ENCODE measurements at places on chromosomes 1 and 21.

- peak; percentile 92 for DNase-seq
Measured at GRCh38 chr1:207823880-207824566, 72.2 kb downstream of the CD46 start.

DNA sequence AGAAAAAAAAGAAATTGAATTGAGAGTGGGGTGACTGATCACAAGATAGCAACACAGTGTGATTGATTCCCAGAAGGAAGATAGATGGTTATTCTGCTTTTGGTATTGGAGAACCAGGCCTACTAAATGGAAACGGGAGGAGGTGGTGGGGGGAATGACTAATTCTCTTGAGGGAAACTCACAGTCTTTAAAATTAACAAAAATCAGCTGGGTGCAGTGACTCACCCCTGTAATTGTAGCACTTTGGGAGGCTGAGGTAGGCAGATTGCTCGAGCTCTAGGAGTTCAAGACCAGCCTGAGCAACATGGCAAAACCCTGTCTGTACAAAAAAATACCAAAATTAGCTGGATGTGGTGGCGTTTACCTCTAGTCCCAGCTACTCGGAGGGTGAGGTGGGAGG, 134.6 kb upstream of the PDE4B start:
- no peak for DNase-seq

DNA sequence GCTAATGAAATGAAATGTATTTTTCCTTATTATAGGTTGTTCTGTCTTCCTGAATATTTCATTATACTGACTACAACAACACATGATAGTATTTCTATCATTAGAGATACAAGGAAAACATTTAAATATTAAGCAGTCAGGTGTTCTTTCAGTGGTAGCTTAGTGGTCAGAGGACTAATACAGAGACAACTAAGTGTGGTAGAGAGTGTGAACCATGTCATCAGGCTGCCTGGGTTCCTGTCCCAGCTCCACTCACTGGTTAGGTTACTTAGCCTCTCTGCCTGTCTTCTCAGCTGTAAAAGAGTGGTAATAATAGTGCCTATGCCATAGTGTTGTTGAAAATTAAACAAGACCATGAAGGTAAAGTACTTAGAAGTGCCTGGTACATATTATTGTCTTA, 3.9 kb downstream of the UAP1 start:
- no peak for DNase-seq

DNA sequence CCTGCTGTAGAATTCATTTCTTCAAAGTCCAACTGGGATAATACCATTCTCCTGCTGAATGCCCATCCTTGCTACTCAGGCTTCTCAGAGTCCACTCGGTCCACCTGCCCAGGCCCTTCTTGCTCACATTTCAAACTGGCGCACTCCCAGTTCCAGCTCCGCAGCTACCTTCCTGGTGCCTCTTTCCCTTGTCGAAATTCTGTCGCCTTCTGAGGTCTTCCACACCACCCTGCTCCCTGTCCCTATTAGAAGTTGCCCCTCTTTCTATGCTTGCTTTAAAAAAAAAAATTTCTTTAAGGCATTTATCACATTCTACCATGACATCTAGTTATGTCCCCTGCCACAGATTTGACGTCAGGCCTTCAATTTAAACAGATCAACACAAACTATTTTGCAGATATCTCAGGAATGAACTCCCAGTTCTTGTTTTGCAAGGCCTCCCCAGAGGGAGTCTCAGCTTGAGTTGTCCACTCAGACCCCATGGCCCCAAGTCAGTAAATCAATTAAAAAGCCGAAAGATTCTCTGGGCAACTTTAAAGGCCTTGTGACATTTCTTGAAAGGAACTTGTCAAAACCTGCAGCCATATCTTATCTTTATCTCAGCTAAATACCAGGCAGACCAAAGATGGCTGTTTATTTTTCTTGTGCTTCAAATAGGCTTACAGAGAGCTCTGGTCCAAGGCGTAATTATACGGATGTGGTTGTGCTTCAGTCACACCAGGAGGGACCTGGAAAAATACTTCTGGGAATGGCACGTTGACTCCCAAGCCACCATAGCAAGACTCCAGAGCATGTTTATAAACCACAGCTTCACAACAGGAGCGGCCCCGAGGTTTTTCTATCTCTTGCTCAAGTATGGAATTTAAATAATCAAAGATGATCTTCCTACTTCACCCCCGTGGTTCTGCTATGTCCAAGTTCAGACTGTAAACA, 2.2 kb downstream of the FAM89A start:
- peak; percentile 23 for DNase-seq

- DNase-seq: no peak
Measured at GRCh38 chr1:167627615-167627864, 2.5 kb upstream of the RCSD1 start.

DNA sequence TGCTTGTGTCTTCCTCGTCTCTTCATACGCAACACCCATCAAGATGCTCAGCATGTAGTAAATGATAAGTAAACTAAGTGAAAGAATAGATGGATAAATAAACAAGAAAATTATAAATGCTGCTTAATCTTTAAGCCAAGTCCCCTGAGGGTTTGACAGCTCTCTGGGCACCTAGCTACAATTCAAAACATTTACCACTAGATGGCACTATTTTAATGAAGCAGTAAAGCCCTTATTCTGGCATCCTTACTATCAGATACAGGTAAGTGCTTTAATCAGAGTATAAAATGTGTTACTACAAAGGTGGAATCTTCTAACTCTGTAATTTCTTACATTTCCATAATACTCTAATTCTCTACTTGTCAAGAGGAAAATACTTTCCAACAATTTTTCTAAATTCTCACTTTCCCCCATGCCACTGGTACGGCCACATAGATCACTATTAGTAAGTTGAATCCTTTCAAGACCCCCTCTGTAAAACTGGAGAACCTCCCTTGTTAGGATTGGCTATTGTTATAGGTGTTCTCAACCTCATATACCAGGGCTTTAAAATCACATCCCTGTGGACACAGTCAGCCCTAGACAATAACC, 137.8 kb downstream of the BARHL2 start:
- DNase-seq: peak; percentile 53

GRCh38 chr1:152109231-152109997, 5.8 kb downstream of the TCHH start:
- no peak for DNase-seq

- DNase-seq: peak; percentile 71
Measured at GRCh38 chr1:147641695-147642592, 28.4 kb downstream of the ACP6 start.

GRCh38 chr1:83086986-83087512, 911.9 kb downstream of the TTLL7 start:
- no peak for DNase-seq

DNA sequence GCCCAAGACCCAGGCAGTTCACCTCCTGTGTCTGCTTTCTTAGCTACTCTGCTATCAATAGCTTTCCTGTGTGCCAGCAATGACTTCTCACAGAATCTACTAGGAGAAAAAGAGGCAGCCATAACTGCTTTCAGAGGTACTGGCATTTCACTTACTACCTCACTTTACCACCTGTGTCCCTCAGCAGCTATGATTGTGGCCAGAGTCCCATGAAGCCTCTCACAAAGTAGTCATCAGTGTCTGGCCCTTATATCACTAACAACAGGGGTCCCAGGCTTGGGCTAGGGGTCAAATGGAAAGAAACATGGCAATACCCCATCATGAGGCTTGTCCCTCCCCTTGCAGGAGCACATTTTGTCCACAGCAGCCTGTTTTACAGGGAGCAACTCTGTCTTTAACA, 62.7 kb upstream of the EPS8L3 start:
- DNase-seq: no peak

- DNase-seq: no peak
Measured at GRCh38 chr1:115136706-115137105, 47.4 kb upstream of the TSPAN2 start.

DNA sequence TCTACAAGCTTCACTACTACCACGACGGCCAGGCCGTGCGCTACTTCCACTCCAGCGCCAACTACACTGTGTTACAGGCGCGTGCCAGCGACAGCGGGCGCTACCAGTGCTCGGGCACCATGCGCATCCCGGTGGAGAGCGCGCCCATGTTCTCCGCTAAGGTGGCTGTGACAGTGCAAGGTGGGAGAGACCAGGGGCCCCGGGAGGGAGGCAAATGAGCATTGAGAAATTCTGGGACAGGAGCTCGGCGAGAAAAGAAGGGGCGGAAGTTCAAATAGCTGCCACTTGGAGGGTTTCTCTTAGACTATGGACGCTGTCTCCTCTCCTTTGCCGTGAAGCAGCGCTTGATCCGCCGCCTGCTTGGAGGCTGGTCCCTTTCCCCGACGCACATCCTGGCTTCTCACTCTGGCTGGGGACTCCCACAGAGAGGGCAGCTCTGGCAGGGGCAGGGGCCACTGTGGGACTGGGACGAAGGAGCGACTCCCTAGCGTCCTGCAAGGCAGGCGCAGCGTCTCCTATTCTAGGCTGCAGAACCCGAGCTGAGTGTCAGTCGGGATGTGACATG, 4.6 kb downstream of the FCRLB start:
- DNase-seq: peak; percentile 69

GRCh38 chr21:40731206-40731605, 115.8 kb downstream of the DSCAM start:
- no peak for DNase-seq

DNA sequence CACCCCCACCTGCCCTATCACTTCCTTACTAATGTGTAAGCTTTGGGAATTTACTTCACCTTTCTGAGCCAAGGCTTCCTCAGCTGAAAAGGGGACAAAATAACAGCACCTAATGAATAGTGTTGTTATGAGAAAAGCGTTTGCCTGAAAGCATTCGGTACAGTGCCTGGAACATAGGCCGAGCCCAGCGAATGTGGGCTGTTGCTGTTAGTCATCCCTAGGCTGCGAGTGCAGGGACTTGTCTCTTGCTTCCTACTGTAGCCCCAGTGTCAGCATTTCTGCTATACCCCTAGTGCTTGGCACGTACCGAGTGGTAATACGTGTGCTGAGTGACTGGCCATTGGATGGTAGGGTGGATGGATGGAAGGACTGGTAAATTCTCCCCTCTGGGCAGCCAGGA, 16.7 kb upstream of the KPNA6 start:
- no peak for DNase-seq

DNA sequence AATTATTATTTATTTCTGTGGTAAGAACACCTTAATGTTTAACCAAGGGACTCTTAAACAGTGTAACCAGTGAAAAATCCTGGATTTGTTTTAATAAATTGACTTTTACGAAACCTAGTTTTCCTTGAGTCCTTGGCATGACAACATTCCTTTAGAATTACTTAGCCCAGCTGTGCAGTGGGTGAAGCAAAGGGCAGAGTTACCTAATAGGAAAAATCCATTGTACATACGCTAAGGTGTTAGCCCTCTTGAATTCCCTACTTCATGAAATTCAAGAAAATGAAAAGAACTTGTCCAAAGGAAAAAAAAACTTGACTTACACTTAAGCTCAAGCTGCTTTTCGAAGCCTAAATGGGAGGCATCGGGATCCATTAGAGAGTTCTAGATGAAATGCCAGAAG, 852.0 kb upstream of the ADAMTS5 start:
- DNase-seq: peak; percentile 40

- no peak for DNase-seq
Measured at GRCh38 chr1:59055908-59056719, 240.8 kb upstream of the FGGY start.

- DNase-seq: peak; percentile 65
Measured at GRCh38 chr1:41455479-41456332, 28.8 kb downstream of the EDN2 start.

- peak; percentile 78 for DNase-seq
Measured at GRCh38 chr1:207049974-207050391, 1.0 kb downstream of the YOD1 start.

- no peak for DNase-seq
Measured at GRCh38 chr1:175450219-175450618, 257.6 kb upstream of the KIAA0040 start.

DNA sequence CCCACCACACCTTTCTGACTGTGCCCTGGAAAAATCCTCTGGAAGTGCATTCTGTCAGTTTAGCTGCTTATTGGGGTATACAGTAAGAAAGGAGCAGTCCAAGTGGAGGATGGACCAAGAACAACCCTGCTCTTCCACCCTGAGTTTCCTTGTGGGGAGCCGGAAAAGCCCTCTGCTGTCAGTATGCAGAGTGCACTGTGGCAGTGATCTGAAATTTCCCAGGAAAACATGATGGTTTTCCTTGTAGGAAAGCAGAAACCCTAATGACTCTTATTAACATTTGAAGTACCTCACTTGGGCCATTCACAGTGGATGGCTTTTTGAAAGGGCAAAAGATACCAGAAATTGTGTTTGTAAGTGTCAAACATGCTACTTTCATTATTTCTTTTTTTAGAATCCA, 20.5 kb downstream of the ELAVL4 start:
- no peak for DNase-seq

DNA sequence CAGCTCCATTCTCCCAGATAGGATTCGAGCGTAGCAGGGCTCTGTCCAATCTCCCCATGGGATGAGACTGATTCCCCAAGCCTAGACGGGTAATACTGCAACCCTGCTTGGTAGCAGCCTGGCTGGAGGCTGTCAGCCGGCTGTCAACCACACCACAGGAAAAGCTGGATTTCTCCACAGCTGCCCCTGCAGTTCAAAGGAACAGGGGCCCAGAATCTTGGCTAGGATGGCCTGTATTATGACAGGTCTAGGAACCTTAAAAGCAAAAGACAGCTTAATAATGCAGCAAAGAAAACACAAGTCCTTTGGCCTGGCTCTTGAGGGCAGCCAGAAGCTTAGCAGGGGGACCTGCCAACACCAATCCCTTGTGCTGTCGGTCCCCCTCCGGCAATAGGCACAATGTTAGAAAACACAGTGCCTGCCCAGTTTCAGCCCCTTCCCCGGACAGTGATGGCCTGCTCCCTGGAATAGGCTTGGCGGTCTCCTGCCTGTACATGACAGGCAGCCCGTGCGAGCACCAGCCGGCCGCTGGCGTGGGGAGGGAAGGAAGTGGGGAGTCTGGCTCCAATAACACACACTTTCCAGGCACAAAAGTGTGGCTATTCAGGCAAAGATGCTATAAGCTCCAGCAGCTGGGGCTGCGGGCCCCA, 90.5 kb downstream of the TRABD2B start:
- peak; percentile 34 for DNase-seq

GRCh38 chr1:116765962-116766361, 11.7 kb downstream of the CD2 start:
- DNase-seq: no peak

GRCh38 chr1:30172757-30173156, 550.6 kb downstream of the MATN1 start:
- no peak for DNase-seq

GRCh38 chr1:240491156-240491555, 120.8 kb downstream of the GREM2 start:
- DNase-seq: no peak

DNA sequence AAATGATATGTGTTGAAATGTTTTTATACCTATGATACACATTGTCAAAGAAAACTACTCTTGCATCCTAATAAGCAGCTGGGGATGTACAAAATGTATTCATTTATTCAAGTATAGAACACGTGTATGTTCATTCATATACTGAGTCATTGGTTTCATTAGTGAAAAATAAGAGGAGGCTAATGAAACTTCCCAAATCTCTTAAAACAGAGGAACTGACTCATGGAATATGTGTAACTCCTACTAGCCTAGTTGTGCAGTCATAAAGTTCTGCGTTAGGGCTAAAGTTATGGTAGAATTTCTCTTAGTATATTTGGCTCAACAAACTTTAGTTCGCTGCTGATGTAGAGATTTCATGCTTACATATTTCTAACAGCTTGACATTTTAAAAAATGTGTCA, 441.6 kb downstream of the NCAM2 start:
- DNase-seq: no peak

GRCh38 chr1:25786887-25787759, 12.9 kb upstream of the SELENON start:
- DNase-seq: no peak
